ENCODE measurements at places on chromosomes 7 and 10.

DNA sequence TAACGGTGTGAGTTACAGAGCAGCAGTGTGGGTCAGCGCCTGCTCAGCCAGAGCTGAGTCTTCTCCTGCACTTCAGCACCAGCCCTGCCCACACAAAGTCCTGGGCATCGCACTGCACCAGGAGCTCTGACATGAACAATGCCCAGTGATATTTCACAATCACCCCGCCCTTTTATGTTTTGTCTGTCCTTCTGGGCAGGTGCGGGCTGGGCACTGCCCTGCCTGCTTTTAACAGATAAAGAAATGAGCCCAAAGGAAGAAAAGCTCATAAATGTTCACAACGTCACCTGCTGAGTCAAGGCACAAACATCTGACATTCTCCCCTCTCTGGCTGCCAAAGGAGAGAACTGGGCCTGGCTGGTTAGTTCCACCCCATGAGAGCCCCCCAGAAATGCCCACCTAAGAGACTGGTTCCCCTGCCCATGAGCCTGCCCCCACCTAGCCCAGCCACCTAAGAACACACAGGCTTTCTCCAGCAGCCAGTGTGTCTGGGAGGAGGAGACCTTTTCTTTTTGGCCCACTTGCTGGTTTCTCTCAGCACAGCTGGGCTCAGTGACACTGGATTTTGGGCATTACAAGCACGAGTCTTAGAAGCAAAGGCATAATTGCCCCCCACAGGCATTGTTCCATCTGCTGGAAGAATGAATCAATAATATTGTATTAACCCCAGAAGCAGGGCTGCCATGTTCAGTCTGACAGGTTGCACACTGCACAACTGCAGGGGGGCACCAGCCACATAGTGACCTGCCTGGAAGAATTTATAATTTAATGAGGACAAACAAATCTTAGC, 22.3 kb downstream of the CALML3 start:
- DNase-seq, result peak; percentile 5

GRCh38 chr10:78924319-78925003, 144.3 kb upstream of the ZMIZ1 start:
- no peak for DNase-seq

- no peak for DNase-seq
Measured at GRCh38 chr7:94972296-94972695, 64.9 kb downstream of the PPP1R9A start.

DNA sequence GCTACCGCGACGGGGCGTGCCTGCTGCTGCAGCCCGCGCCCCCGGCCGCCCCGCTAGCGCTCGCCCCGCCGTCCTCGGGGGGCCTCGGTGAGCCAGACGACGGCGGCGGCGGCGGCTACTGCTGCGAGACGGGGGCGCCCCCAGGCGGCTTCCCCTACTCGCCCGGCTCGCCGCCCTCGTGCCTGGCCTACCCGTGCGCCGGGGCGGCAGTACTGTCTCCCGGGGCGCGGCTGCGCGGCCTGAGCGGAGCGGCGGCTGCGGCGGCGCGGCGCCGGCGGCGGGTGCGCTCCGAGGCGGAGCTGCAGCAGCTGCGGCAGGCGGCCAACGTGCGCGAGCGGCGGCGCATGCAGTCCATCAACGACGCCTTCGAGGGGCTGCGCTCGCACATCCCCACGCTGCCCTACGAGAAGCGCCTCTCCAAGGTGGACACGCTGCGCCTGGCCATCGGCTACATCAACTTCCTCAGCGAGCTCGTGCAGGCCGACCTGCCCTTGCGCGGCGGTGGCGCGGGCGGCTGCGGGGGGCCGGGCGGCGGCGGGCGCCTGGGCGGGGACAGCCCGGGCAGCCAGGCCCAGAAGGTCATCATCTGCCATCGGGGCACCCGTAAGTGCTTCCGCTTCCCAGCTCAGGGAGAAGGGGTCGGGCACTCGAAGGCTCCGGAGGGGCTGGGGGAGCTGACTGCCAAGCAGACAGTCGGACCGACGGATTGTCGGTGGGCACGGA, 761 bp downstream of the PTF1A start:
- DNase-seq, result peak; percentile 44

DNA sequence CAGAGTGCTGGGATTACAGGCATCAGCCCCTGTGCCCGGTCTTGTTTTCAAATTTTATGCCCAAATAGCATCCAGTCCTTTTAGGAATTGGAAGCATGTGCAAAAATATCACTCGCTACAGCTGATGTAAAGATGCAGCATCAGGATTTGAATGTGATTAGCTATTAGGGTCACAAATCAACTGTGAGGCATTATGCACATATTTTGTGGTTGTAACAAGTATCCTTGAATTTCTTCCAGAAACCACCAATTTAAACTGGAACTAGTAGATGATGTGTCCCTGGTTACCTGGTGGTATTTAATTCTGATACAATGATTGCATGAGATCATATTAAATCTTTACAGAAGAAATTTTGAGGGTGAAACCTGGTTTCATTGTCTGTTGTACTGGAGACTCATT, 41.0 kb upstream of the ITGA8 start:
- no peak for DNase-seq

DNA sequence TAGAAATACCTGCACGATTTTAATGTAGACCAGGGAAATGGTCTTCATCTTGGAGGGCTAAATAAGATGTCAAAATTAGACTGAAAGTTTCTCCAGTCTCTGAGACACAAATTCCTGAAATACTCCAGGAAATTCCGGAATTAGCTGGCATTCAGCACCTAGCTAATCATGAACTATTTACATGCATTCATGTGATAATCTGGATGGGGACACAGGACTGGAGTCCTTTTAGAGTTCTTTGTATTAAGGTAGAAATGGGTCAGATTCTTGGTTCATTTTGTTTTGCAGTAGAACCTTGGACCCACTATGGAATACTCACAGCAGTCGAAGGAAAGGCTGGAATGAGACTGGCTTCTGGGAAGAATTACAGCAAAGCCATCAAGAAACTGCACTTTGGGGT, 65.3 kb upstream of the MDFIC start:
- DNase-seq, result no peak

DNA sequence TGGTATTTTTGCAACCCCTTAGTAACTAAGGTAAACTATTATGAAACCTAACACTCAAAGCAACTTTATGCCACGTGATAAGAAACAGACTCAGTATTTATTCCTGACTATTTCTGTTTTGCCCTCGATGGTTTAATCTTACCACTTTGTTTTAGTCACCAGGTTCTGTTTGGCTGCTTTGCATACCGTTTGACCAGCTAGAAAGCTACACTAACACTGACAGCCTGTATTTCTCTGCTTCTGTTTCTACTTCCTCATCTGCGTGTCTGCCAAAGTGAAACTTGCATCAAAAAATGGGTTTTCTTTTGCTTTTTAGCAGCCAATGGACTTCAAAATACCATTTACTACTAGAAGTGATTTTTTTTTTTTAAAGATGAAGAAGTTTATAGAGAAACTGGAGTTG, 802.5 kb downstream of the GRM8 start:
- no peak for DNase-seq

- DNase-seq, result no peak
Measured at GRCh38 chr7:54864663-54865062, 105.7 kb upstream of the SEC61G start.

GRCh38 chr10:77072361-77072835, 565.2 kb downstream of the KCNMA1 start:
- DNase-seq, result no peak

DNA sequence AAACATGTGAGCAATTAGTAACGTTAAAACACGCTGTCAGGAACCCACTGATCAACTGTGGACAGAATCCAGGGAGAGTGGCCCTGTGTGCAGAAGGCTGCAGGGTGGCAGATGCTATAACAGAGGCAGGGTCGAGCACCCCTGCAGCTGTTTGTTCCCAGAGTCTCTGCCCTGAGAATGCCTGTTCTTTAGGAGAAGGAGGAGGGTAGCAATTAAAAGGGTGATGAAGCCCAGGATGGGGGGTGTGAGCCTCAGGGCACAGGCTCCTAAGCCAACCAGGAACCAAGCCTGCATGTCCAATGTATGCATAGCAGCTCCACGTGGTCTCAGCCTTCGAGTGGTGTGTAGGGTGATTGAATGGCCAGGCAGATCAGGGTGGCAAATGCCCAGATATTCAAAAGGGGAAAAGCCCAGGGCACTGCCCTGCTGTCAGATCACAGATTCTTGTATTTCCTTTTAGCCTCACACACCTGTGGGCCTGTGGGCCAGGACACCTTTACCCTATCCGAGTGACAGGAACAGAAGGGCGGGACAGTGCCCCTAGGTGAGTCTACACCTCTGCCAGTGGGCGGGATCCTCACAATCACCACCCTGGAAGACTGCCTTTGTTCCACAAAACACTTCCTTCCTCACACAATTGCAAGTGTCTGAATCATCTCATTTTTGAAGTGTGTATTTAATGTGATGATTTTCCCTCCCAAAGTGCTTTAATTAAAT, 7.3 kb downstream of the WDFY4 start:
- DNase-seq, result no peak

DNA sequence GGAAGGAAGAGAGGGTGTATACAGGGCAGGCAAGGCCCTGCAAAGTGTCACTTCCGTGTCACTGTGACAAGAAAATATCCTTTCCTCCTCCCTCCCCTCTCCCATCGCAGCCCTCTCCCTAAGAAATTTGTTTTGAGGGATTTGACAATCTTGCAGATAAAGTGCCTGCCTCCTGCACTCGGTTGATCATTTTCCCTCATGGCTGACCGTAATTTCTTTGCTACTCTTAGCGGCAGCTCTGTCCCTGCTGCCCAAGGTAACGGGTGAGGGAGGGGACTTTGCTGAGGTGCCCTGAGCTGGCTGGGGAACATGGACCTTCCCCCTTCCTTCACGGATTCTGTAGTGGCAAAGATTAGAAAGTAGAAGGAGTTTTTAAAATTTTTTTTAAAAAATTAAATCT, 179.1 kb downstream of the TCF7L2 start:
- DNase-seq, result no peak

DNA sequence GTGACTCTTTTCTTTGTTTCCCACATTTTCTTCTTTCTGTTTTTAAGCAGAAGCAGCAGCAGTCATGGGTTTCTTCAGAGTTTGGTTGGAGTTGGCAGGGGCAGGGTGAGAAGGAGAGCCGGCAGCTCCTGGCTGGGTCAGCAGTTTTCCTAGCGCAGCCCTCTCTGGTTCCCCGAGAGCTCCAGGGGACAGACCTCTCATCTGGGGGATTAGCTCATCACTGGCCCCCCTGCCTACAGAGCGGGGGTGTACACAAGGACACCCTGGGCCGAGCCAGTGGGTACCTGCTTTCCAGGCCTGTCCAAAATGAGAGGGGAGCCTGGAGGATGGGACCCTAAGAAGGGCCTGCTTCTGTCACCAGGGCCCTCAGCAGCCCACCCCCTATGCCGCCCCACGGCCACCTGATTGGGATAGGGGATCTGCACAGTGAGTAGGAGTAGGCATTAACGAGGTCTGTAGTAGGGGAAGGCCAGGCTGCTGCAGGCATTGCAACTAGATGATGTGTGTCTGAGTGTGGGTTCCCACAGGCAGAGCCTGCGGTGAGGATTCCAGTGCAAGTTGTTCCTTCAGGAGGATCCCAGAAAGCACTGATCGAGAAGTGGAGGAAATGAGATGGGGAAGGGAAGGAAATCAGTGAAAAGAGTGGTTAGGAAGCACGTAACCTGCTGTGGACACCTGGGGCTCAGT, 122.9 kb upstream of the PPIF start:
- DNase-seq, result no peak

GRCh38 chr7:120272261-120272660, 714 bp upstream of the KCND2 start:
- DNase-seq, result no peak

- peak; percentile 49 for DNase-seq
Measured at GRCh38 chr10:104300736-104301292, 31.8 kb downstream of the GSTO2 start.

DNA sequence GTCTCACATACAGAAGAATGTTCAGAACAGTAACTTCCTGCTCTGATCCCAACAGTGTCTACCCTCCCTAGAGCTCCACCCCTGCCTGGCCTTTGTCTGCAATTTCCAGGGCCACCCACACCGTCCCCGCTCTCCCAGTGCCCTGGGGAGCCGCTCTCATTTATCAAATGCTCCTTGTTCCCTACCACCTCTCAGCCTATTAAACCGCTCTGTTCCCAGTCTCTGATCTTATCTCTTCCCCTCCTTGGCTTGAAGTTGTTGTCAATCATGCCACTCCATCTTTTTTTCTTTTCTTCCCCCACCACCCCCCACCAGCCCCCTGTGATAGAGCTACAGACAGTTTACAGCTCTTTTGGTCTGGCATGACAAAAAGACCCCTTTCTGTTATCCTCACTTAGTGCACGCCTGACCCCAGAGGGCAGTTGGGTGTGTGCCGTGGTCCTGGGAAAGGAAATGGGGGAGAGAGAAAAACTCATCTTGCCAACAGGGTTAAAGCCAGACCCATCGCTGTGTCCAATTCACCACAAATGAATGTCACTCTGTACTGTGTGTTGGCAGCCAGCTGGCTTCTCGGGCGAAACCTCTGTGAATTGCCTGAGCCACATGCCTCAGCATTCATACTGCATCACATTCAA, 28.8 kb upstream of the HECTD2 start:
- DNase-seq, result no peak

GRCh38 chr10:95290461-95291364, at the start of gene PDLIM1:
Gene PDLIM1 (minus strand): TSS chr10:95291003. CDS start chr10:95290915, 88 bp downstream.
- peak; percentile 31 for DNase-seq

GRCh38 chr7:105149827-105150226, 135.8 kb downstream of the KMT2E start:
- no peak for DNase-seq

GRCh38 chr10:118725886-118726500, 28.8 kb downstream of the CACUL1 start:
- no peak for DNase-seq

DNA sequence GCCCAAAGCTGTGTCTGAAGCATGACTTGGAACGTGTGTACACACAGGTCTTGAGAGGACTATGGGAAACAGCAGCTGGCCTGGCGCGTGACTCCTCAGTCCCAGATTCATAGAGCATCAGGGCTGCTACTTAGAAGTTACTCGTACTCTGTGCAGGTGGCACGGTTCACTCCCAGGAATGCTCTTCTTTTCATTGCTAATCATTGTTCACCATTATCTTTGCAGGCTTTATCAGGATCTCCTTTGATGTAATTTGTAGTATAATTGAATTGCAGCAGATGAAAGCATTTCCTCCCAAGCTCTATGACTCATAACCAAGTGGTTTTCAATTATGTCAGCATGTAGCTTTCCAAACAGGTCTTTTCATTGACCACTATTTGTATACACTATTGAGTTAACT, 938.9 kb downstream of the NRG3 start:
- DNase-seq, result no peak

- no peak for DNase-seq
Measured at GRCh38 chr7:47586925-47587324, 5.0 kb upstream of the TNS3 start.

DNA sequence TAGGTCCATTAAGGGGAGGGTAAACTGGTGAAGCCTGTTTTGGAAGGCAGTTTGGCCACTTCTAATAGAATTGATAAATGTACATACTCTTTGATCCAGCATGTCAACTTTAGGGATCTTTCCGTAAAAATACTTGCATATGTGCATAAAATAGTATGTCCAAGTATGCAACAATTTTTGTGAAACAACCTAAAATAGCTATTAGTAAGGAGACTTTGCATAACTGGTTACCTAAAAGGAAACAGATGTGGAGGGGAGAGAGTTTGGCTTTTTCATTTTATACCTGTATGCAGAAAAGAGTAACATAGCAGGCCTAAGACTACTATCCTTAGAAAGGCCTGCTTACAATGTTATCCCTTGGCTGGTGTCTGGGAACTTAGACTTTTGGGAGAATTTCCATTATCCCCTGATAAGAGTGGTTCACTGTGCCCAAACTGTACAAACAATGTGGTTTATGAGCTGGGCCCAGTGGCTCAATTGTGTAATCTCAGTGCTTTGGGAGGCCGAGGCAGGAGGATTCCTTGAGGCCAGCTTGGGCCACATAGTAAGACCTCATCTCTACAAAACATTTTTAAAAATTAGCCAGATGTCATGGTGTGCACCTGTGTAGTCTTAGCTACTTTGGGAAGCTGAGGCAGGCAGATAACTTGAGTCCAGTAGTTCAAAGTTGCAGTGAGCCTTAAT, 21.3 kb downstream of the PTPN12 start:
- no peak for DNase-seq
